ENCODE measurements at places on chromosomes 6 and 20.

GRCh38 chr6:4973982-4974745 is 29.7 kb downstream of the RPP40 start:
- DNase-seq = no peak

- DNase-seq = no peak
Measured at GRCh38 chr6:113011801-113012200, 664.7 kb downstream of the RFPL4B start.

DNA sequence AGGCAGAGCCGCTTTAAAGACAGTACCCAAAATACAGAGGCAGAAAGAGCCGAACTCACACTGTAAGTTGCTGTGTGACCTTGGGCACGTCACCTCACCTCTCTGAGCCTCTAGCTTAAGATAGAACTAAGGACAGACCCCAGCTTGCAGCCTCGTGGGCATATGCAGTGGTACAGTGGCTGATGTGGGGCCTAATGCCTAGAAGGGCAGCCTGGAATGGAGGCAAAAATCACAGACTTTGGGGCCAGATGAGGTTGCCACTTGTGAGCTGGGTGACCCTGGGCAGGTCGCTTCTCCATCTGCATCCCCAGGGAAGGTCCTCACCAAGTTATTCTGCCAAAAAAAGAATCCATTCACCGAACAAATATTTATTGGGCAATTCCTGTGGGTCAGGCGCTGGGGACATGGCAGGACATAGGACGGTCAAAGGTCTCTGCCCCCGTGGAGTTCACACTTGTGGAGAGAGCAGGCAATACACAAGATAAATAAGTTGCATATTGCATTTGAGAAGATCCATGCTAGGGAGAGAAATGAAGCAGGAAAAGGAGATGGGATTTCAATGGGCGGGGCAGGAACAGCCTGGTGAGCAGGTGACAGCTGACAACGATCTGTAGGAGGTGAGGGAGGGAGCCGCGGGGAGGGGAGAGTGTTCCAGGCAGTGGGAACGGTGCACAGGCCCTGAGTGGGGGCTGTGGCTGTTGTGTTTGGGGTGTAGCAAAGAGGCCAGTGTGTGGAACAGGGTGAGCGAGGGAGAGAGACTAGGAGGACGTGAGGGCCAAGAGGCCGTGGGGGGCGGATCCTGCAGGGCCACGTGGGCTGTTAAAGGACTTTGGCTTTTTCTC is 115.2 kb downstream of the CEBPB start:
- DNase-seq = no peak

DNA sequence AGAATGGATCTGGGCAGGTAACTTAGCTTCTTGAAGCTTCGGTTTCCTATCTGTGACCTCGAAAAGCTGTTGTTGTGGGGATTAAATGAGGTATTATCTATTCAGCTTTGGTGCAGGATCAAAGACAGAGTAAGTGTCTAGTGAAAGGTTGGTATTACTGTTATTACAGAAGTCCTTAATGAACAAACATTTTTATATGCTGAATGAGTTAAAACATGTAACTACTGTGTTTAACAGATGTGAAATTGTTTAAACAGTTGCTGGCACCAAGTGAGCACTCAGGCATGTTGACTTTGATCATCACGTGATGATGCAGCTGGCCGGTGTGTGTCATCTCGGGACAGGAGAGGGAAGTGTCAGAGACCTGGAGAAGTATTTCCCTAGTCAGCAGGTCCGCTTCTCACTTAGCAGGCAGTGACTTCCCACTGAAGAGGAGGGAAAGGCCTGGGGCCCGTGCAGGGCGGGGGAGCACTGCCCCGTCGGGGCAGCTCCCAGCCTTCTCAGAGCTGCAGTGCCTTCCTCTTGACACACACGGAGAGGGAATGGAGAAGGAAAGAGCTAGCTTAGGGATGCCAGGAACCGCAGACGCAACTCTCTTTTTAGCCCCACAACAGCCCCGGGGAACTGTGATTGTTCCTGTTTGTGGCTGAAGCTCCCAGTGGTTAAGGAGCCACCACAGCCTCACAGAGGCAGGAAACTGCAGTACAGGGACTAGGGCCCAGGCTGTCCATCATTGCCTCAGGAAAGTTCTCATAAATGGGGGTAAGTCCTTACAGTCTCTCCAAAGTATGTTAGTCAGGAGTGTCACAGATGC is 18.0 kb downstream of the TUBB2A start:
- peak; percentile 13 for DNase-seq

- DNase-seq = no peak
Measured at GRCh38 chr6:10141746-10142443, 273.0 kb downstream of the TFAP2A start.

DNA sequence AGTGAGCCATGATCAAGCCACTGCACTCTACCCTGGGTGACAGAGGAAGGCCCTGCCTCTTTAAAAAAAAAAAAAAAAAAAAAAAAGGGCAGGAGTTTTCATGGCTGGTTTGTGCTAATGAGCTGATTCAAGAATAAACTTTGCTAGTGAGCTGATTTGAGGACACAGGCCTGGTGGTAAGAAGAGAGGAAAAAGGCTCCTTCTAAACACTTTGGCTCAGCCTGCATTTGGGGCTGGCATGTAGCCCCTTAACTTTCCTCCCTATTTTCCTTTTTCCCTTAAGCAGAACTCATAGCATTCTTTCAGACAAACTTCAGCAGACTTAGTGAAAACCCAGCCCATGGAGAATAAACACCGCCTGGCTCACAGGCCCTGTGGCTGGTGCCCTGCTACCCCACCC is 432.7 kb downstream of the PTPRT start:
- DNase-seq = no peak

DNA sequence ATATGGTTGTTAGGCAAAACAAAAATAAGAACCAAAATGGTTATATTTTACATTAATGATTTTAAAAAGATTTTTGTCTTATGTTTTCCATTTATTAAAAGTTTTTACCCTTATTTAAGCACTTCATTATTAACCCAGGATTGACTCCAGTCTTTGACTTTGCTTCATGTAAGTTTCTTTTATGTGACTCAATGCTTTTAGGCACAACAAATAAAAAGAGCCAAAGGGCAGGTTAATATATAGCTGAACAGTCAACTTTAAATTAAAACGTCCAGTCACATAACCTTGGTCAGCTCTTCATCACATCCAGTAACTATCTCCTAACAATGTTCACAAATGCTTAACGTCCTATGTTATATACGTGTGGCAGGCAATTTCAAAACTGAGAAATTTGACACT is 32.7 kb downstream of the COL21A1 start:
- no peak for DNase-seq

Measured in SIG-M5 (cell line).